Stimulated activated CD8-positive, alpha-beta memory T cell treated with anti-CD3 and anti-CD28 coated beads, Interleukin-2, amount 100 ng/mL, for 48 hours (primary cell): ENCODE measurements at places on chromosomes 2 and 18.
A peak's percentile ranks its signal among the peaks of the same experiment; 100 is the strongest.

- DNase-seq: no peak
These were observed 159.1 kb downstream of the SMAD7 start for GRCh38 chr18:48791636-48792105.

DNA sequence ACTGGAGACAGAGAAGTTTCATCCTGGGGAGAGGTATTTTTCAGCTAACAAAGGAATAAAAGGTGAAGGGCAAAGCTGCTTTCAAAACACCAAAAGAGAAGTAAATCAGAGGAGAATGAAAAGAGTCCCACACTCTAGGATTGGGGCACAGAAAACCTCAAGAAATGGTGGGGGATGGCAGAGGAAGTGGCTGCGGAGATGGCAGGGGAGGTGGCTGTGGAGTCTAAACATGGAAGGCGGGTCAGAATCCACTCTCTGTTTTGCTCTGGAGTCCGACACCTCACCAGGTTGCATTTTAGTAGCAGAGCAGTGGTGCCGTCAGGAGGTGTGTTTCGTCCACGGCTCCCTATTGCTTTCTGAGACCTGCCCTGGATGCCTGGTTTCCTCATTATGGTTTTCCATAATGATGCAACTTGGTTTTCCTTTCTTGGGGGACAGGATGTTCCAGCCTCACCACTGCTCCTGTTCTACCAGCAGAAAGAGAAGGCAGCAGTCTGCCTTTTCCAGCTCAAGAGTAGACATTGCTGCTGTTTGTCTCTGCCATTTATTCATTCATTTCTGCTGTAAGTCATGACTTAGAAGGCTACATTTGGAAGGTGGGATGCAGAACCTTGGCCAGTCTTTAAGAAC is 188.7 kb downstream of the ANKRD44 start:
- no peak for DNase-seq

- DNase-seq: no peak
These were observed 87.3 kb downstream of the CBLN2 start for GRCh38 chr18:72456802-72457201.

DNA sequence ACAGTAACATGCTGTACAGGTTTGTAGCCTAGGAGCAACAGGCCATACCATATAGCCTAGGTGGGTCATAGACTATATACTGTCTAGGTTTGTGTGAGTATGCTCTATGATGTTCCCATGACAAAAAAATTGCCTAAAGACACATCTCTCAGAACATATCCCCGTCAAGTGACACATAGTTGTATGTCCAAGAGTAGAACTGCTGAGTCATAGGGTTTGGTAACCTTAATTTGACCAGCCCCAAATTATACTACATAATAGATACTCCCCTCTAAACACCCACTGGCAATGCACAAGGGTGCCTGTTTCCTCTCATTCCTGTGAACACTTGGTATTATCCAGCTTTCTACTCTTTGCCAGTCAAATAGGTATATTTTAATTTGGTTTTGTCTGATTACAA is 161.6 kb downstream of the LCLAT1 start:
- DNase-seq: no peak

DNA sequence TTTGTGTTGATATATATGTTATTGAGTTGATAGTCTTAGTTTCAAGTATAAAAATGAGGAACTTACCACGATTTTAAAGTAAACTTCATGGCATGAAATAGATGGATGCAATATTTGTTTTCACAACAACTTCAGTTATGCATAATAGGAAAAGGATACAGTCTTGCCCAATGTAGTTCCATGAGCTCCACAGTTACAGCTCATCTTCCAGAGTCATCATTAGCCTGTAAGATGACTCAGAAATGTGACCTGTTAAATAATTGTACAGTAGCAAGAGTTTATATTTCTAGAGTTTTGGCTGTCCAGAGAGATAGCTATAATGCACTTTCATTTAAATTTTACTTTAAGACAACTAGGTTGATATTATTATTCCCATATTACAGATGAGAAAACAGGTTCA is 80.9 kb upstream of the ARHGAP28 start:
- no peak for DNase-seq

DNA sequence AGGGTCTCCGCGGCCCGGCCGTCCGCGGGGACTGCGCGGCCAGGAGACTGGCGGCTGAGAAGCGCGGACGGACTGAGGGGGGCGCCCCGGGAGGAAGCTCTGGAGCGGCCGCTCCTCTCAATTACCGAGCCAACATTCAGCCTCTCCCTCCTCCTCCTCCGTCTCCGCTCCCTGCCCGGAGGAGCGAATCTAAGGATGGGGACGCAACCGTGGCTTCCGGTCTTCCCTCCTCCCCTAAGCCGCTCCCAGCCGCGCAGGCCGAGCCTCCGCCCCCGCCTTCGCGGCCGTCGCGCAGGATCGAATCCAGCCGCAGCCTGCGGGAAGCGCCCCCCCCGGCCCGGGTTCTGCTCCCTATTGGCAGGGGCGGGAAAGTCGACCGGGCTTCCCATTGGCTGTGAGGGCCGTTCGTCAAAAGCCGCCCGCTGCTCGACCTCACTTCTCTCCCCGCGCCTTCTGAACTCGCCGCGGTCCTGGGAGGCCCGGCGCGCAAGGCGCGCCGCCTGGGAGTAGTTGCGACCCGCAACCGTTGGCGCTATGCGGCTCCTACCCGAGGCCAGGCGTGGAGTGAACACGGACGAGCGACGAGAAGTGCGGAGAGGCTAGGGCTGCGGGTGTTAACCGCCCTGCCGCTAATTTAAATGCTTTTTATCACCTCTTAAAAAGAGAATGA is at the start of gene HNRNPLL:
HNRNPLL (minus strand) TSS at position 197 of the 670 bp plus-strand sequence. CDS start 302 bp downstream, outside the sequence.
- DNase-seq: peak; percentile 98

- no peak for DNase-seq
These were observed 174.8 kb downstream of the HDAC4 start for GRCh38 chr2:239225871-239226561.

GRCh38 chr2:68857202-68857845 is 13.9 kb downstream of the BMP10 start:
- no peak for DNase-seq

- DNase-seq: no peak
These were observed 84.9 kb downstream of the MAPK4 start for GRCh38 chr18:50644807-50645206.

GRCh38 chr2:29115797-29116781 is 874 bp downstream of the CLIP4 start:
- peak; percentile 14 for DNase-seq

DNA sequence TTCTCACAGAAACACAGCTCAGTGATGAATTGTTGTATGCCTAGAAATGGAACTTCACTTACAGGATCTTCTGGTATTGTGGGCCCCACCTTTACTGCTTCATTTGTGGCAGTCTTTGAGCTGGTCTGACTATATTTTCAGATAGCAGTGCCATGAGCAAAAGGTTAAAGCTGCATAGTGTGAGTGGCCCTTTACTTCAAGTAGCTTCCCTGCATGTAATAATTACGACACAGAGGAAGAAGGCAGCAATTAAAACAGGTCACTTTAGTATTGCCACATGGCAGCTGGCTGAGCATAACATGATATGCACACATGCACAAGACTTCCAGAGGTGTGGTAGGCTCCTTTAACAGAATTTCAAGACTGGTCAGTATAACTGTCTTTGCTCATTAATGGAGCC is 426.3 kb upstream of the ZEB2 start:
- DNase-seq: no peak

DNA sequence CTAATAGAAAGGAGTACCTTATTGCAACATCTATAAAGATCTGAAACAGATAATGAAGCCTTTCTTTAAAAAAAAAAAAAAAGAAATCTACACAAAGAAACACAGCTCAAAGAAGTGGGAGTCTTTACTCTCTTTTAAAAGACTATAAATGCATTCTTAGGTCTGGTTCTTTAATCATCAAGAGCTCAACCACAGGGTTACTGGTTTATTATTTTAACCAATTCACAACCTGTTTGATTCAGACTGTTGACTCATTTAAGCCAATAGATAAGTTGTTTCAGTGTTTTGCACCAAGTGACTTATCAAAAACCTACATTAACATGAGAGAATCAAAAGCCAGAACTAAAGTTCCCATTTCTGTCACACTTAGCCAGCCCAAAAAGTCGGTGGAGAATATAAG is 93.1 kb downstream of the TCF4 start:
- no peak for DNase-seq

- no peak for DNase-seq
These were observed 64.2 kb downstream of the TGOLN2 start for GRCh38 chr2:85263591-85263990.
